ENCODE measurements at places on chromosomes 2 and 18.

DNA sequence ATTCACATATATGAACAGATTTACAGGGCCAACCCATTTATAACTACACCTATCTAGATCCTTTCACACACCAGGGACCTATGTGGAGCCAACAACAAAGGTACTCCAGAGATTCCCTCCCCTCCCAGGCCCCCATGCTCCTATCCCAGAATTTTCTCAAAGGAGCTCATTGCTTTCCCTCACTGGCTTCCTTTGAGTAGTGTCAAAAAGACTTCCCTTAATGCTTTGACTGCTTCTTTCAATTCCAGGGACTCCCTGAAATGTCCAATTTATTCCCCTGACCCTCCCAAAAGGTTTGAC, 46.6 kb downstream of the IKZF2 start:
- DNase-seq, result no peak

- no peak for DNase-seq
Measured at GRCh38 chr18:42574871-42575270, 540.6 kb downstream of the RIT2 start.

DNA sequence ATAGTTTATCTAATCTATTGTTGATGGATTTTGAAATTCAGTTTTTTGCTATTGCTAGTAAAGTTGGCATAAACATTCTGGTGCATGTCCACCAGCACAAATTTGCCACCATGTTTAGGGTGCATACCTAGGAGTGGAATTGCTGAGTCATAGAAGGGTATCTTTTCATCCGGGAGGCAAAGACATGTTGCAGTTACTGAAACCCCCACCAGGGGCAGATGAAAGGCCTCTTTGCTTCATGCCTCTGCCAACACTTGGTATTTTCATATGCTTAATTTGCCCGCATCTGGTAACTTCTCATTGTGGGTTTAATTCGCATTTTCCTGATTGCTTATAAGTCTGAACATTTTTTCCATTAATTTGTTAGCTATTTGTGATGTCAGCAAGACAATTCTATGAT, 8.2 kb downstream of the DCC start:
- no peak for DNase-seq

GRCh38 chr2:133377599-133377998, 190.7 kb downstream of the NCKAP5 start:
- DNase-seq, result no peak

- no peak for DNase-seq
Measured at GRCh38 chr2:152823905-152824304, 105.5 kb downstream of the ARL6IP6 start.
